ENCODE measurements at places on chromosomes 16 and 17.

GRCh38 chr17:82231312-82231561 is 2.4 kb downstream of the SLC16A3 start:
- no peak for ATAC-seq

DNA sequence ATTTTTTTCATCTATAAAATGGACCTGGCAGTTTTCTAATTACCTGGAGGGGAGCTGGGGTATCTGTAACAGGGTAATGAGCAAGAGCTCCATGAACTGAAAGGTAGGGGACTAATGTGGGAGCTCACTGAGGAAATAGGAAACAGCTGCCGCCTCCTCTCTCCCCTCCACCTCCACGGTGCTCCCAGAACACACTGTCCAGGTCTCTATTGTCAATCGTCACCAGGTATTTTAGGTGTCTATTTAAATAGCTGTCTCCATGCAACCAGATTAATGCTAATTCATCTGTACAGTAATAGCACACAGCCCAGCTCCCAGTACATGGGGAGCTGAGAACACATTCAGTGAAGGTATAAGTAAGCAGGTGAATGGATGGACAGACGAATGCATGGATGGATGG is 233.3 kb downstream of the GRIN2A start:
- no peak for ATAC-seq

- no peak for ATAC-seq
Observed at GRCh38 chr17:34499576-34499975, 79.8 kb upstream of the TMEM132E start.

GRCh38 chr17:47698749-47699535 is 5.0 kb downstream of the TBKBP1 start:
- ATAC-seq: peak; percentile 35

DNA sequence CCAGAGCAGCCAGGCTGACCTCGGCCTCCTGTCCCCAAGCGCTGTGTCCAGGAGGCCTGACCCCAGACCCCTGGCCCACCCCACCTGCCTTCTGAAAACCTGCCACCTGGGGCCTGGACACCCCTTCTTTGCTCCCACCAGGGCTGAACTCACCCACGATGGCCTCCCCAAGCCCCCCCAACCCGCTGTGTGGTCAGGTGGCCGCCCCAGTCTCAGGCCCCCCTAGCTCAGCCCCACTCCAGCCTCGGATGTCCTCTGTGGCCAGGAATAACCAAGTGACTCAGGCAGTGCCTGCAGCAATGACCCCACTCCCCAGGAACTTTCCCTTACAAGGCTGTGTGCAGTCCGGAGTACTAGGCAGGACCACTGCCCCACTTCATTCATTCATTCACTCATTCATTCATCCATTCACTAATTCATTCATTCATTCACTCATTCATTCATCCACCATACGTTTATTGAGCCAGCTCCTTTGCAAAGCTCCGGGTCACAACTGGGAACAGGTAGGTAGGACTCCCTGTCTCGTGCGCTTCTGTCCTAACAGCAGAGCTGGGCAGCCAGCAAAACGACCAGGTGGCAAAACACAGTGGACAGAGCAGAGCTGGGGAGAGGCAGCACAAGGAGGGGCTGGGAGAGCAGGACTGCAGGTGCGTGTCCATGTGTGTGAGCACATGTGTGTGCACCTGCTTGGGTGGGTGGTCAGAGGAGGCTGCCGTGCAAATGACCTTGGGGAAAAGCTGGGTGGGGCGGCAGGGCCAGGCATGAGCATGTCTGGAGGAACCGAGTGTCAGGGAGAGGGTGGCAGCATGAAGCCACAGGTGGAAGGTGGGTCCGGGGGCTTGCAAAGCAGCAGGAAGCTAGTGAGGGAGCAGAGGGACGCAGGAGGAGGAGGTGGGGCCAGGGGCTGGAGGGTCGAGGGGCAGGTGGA is 75.8 kb upstream of the CBX4 start:
- ATAC-seq: no peak

DNA sequence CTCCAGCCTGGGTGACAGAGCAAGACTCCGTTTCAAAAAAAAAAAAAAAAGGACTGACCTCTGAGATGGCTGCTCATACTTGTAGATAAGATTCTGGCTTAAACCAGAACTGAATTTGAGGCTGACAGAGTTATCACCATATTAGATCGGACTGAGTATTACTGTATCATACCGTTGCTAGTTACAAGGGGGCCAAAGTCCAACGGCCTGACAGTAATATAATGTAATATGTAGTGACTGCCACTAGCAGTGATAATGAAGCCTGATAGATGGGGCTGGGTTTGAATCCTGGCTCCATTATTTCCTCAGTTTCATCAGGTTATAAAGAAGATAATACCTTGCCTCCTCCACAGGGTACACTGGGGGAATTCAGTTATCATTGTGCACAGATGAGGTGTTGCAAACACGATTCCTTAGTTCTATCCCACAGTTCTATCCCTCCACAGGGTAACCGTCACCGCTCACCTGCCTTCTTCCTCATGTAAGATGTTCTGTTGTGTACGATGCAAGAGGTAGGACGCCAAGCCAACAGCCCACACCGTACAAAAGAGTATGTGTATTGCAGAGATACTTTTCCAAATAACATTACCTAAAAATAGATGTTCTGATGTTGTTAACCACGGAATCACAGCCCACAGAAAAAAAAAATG is 5.2 kb downstream of the TMEM220 start:
- no peak for ATAC-seq

DNA sequence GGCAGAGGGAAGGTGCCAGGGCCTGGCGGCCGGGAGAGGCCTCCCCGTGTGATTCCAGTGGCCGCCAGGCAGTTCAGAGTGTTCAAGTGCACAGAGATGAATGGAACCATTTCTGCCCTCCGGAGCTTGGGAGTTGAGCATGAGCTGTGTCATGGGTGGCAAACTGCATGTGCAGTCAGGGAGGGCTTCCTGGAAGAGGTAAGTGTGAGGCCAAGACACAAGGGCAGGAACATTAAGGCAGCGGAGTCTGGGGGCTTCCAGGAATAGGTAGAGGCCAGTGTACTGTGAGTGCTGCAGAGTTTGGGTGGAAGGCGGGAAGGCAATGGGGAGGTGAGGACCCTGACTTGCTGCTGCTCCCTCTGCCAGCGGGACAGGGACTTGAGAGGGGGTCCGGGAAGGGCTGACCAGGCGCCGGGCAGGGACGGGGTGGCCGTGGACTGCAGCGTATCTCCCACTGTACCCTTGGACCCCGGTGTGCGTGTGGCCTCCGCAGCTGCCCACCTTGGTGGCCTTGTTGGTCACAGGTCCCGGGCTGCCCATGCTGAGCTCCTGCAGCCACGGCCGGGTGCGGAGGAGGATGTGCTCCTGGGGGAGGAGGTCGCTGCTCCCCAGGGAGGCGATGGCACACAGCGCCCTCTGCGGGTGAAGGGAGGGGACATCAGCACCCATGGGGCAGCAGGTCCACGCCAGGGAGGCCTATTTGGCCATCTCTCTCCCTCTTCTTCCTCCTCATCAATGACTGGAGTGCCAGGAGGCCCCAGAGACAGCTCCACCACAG is 7.5 kb upstream of the CEP131 start:
- ATAC-seq: peak; percentile 5

- ATAC-seq: no peak
Observed at GRCh38 chr17:72463287-72464102, 342.7 kb downstream of the SOX9 start.

GRCh38 chr17:82230609-82231311 is 1.9 kb downstream of the SLC16A3 start:
- peak; percentile 34 for ATAC-seq

GRCh38 chr17:81527591-81528383 is at the start of gene FSCN2:
FSCN2 (plus strand) TSS chr17:81528377; CDS start chr17:81528532, 155 bp downstream.
- peak; percentile 42 for ATAC-seq

DNA sequence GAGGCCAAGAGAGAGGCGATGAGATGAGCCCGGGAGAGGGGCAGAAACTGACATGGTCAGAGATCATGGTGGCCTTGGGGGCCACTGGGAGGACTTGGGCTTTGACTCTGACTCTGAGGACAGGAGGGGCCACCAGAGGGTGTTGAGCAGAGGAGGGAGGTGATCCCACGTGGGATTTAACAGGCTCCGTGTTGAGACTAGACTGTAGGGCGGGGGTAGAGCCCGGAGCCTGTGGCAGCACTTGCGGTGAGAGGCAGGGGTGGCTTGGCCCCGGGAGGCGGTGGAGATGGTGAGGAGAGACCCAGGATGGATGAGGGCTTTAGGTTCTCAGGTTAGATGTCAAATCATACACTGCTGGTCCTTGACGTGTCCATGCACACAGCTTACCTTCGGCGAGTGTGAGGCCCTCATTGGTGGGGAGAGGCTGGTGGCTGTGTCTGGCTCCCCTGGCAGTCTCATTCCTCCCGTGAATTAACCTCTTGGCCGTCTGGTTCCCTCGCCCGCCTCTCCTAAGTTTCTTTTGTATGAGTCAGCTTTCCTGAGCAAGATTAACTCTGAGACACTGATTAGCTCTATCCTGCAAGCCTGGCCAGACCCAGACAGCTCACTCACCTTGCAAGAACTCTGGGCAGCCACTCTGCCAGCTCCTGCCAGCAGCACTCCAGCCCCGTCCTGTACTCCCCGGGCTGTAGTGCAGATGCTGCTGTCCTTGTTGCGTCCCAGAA is 39.7 kb downstream of the VPS35L start:
- peak; percentile 95 for ATAC-seq

DNA sequence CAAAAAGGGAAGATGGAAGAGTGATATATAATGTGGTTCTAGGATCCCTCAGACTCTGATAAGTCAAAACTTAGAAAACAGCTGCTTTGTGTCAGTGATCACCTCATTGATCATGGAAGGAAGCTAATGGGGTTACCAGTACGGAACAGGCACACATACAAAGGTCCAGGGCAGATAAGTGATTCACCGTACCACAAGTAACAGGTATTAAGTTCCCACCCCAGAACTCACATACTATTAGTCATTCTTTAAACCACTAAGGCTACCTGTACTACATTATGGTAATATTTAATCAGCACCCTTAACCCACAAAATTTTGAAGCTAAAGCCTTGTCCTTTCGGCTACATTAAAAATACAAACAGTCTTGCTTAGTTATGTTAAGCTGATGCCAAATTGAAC is 17.4 kb downstream of the RNF43 start:
- ATAC-seq: peak; percentile 89

DNA sequence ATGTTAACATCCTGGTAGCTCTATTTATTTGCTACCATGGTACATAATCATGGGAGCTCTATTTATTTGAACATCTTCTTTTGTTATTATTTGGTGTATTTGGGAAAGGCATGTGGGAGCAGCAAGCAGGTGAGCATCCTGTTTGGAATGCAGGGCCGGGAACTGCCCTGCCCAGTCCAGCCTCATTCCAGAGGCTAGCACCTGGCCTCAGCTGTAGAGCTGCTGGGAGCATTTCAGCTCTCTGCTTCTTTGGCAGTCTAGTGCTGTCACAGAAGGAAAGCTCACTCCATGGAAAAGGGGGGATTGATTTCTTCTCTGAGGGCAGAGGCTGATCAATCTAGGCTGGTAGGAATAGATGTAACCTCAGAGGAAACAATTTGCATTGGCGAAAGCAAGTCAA is 112.5 kb downstream of the WWOX start:
- ATAC-seq: peak; percentile 96

GRCh38 chr17:1611715-1612114 is 16.9 kb downstream of the SLC43A2 start:
- no peak for ATAC-seq

DNA sequence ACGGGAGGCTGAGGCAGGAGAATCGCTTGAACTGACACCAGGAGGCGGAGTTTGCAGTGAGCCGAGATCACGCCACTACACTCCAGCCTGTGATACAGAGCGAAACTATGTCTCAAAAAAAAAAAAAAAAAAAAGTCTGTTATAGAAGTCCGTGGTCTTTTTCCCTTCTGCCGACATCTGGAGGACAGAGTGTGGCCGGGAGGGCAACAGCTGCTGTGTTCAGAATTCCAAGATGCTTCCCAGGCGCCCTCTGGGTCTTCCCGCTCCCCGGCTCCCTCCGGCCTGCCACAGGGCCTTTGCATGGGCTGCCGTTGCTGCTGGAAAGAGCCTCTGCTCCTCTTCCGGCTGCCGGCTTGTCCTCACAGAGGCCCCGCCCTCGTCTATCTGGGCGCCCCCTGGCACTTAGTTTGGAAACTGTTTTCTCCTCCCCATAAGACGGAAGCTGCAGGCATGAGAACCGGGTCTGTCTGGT is 2.4 kb upstream of the CACNA1H start:
- ATAC-seq: no peak

DNA sequence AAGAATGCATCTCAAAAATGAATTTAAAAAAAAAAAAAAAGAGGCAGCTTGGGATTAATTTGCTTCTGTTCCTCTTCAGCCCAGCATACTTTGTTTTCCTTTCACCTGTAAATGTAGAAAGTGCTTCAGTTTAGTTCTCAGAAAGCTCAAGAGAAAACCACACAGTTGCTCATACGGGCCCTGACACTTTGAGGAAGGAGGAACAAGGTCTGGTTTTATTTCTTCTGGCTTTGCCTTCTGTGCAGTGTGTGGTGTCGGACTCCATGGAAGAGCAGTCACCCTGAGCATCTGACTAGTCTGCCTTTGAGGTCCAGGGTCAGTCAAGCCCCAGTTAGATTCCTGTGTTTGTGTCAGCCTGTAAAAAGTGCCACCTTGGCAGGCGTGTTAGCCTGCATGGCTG is 27.6 kb downstream of the NMT1 start:
- ATAC-seq: no peak

GRCh38 chr16:67184995-67185650 is 1.4 kb upstream of the MATCAP1 start:
- ATAC-seq: peak; percentile 36

- ATAC-seq: no peak
Observed at GRCh38 chr16:27226976-27227705, 23.8 kb downstream of the KDM8 start.

DNA sequence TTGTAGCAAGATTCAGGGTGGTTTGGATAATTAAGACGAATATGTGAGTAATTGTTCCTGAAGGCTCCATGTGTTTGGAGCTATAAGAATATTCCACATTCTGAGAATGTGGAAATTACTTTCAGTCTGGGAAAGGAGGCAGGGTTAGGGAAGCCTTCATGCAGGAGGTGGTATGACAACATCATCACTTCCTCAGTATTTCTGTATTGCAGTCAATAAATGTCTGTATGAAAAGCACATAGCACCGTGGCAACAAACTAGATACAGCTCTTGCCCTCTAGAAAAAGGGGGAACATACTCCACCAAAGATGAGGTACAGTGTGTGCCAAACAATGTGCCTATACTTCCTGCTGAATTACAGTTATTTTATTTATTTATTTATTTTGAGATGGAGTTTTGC is 26.1 kb upstream of the DHRS7B start:
- ATAC-seq: no peak

- no peak for ATAC-seq
Observed at GRCh38 chr17:50837980-50838954, 2.9 kb downstream of the WFIKKN2 start.

- ATAC-seq: no peak
Observed at GRCh38 chr17:51152766-51153209, 571 bp upstream of the NME1 start.

DNA sequence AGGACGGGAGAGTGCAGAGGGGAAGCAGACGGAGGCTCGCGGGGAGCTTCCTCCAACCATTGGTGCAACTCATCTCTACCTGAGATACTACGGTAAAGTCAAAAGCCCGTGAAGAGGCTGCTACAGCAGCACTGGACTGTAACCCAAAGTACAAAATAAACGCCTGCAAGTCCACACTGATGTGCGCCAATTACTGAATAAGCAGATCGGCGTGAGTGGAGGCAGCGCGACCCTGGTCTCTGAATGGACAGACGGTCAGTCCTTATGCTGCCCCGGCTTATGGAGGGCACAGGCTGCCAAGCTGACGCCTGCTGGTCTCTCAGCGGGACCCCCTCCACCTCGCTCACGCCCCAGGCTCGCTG is 58.5 kb downstream of the LMF1 start:
- no peak for ATAC-seq

- no peak for ATAC-seq
Observed at GRCh38 chr16:87927195-87927562, 9.2 kb downstream of the CA5A start.

Measured in esophagus mucosa (tissue), 1 donor.